Breast epithelium (tissue), 4 donors: ENCODE measurements at places on chromosomes 16 and 17.
A peak's percentile ranks its signal among the peaks of the same experiment; 100 is the strongest.

DNA sequence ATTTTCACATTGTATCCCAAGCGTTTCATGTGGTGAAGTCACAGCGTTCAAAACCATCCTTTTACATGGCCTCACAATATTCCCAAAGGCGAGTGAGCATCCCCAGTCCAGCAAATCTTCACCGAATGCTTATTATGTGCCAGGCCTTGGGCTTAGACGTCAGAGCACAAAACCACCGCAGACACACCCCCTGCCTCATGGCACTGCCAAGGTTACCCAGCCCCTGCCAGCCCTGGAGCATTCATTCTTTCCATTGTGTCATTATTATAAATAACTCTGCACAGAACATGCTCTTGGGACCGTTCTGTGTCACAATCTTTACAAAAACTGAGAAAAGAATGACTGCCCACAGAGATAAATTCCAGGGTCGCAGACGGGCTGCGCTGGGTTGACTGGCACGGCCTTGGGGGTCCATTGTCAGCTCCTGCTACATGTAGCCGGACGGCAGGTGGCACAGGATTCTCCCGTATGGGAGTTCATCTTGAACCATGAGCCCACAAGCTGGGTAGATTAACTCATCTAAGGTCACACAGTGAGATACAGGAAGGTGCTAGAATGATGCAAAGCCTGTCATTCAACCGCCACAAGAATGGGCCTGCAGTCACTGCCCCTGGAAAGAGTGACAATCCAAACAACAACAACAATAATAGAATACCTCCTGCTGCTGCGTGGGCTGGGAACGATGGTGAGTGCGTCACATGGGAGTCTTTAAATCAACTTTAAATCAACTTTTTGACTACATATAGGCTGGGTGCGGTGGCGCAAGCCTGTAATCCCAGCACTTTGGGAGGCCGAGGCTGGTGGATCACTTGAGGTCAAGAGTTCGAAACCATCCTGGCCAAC lies 4.5 kb upstream of the NECAB2 start:
- DNase-seq: no peak

DNA sequence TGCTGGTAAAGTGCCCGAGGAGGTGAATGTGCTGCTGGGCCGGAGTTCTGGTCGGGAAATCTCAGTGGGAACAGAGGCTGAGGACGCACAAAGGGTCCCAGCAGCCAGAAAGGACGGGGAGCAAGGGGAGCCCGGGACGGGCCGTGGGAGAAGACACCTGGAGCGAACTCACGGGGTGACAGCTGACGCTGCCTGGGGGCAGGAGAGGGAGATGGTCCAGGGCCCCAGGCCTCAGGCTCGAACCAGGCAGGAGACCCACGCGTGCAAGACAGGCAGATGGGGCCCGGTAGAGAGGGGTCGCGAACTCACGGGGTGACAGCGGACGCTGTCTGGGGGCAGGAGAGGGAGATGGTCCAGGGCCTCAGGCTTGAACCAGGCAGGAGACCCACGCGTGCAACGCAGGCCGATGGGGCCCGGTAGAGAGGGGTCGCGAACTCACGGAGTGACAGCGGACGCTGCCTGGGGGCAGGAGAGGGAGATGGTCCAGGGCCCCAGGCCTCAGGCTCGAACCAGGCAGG lies 72.9 kb downstream of the METRNL start:
- peak; percentile 3 for DNase-seq

- no peak for DNase-seq
Measured at GRCh38 chr17:69594641-69595040, 180.1 kb downstream of the MAP2K6 start.

DNA sequence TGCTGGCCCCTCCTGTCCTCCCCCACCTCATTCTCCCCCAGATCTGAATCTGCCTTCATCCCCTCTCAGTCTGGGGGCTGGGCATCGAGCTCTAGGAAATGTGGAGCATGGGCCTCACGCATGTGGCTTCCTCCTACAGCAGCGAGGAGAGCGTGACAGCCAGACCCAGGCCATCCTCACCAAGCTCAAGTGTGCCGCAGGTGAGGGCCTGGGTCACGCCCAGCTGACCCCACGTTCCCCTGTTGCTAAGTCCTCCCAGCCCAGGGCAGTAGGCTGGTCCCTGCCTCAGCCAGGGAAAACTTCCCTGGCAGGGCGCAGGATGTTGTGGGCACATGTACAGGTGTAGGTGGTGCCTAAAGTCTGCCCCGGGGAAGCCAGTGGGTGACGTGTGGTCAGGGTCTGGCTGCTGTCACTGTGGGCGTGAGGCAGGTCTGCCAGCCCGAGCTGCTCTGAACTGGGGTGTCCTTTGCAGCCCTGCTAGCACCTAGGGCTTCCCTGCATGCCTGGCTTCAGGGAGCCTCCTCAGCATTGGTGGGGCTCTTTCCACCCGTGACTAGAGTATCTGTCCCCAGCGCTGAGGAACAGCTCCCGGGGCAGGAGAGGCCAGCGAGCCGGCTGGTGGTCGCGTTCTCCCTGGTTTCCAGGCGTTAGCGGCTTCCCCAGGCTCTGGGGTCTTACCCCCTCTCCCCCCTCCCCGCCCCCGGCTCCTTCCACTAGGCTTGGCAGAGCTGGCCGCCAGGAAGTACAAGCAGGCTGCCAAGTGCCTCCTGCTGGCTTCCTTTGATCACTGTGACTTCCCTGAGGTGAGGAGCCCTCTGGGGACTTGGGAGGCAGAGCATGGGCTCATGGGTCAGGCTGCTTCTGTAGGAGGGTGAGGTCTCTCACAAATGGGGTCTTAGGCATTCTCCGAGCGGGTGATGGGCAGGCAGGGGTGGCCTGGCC lies 3.6 kb downstream of the GPS1 start:
- DNase-seq: no peak

GRCh38 chr17:80978499-80979497 lies 12.8 kb upstream of the CHMP6 start:
- no peak for DNase-seq

DNA sequence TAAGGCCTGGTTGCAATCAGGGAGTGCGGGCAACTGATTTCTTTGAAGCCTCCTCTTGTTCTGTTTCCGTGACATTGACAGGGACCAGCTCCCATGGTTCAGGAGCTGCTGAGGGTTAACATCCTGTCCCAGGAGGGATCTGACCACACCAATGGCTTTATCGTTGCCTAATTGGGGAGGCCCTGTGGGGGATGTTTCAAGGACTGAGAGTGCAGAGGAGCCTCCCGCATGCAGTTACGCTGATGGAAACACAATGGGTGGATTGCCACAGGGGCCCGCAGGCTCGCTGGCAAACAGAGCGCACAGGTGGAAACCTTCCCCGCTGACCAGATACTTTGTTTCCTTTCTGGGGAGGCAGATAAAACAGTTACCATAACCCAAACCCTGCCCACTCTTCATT lies 23.8 kb upstream of the ABCC1 start:
- no peak for DNase-seq

DNA sequence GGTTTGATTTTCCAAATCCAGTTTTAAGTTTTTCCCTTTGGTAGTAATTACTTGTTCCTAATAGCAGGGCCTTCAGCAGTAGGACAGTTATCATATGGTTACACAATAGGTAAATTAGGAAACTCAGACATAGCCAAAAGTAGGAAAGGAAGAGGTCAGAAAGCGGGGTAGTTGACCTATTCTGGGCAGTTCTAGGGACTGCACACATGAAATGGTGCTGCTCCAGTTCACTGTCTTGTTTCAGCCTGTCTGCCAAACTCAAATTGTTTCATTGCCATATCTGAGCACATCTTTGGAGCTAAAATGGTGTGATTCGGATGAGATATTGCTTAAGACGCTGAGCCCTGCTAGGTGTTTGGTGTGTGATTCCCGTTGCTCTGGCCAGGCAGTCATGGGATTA lies 56.7 kb downstream of the TANGO6 start:
- DNase-seq: no peak

- DNase-seq: no peak
Measured at GRCh38 chr16:16007743-16008111, 58.3 kb downstream of the ABCC1 start.

GRCh38 chr17:45070809-45071208 lies 9.7 kb downstream of the NMT1 start:
- DNase-seq: no peak

GRCh38 chr16:4166821-4167220 lies 50.6 kb upstream of the ADCY9 start:
- DNase-seq: no peak

- no peak for DNase-seq
Measured at GRCh38 chr16:28301154-28301553, 8.8 kb downstream of the SBK1 start.

DNA sequence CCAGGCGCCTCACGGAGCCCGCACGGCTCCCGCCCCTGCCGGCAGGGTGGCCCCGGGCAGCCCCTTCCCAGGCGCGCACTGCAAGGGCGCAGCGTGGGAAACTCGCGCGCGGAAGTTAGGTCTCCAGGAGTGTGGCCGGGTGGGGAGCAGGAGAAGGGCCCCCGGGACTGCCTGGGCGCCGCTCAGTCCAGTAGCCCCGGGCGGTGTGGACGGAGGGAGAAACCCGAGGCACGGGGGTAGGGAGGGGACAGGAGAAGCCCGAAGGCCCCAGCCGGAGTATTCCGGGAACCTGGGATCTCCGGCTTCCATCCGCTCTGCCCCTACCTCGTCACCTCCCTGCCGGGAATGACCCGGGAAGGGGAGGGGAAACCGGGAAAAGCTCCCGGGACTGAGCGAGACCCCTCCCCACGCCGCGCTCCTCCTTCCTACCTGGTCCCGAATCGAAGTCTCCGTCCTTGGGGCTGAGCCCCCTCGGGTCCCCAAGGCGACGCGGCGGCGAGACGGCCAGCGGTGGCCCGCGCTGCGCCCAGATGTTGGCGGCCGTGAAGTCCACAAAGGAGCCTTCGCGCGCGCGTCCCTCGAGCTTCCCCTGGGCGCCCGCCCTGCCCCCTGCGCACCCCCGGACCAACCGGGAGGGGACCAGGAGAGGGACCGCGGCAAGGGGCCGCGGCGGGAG lies 418 bp downstream of the SOCS3 start:
- no peak for DNase-seq

DNA sequence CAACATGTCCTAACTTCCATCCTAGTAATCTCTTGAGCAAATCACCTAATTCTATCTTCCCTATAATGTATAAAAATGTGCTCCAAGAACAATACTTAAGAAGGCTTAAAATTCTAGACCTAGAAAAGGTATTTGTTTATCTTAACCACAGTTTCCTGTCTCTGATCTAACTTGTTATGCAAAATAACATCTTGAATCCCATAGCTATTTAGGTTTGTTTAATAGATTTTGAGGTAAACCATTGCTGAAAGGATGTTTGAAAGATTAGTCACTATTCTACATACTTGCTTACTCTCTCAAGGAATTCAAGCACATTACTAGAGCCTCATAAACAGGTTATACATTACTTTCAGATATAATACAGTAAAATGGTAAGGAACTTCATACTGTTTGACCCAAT lies 13.0 kb downstream of the CA10 start:
- DNase-seq: no peak

GRCh38 chr16:81463296-81463890 lies 18.8 kb downstream of the CMIP start:
- no peak for DNase-seq

GRCh38 chr16:87697256-87697655 lies 68.5 kb downstream of the KLHDC4 start:
- DNase-seq: no peak

- no peak for DNase-seq
Measured at GRCh38 chr17:13594310-13594709, 7.4 kb downstream of the HS3ST3A1 start.

GRCh38 chr16:14286368-14287230 lies 215.5 kb downstream of the MRTFB start:
- DNase-seq: no peak

DNA sequence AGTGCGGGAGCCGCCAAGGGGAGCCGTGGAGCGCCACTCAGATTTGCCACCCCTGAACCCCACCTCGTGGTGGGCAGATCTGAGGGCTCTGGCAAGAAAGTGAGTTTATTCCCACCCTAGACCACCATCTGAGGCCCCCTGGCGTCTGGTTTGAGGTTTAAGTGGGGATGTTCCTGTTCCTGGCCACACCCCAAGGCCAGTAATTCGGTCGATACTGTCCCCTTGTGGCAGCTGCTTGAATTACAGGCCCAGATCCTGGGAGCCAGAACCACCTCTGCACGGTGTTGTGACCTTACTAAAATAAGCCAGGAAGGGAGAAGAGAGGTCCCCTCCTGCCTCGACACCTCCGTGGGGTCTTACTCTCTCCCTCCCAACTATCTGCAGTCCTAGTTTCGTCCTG lies 3.3 kb upstream of the LAT start:
- DNase-seq: no peak

- no peak for DNase-seq
Measured at GRCh38 chr17:82668631-82669099, 20.4 kb upstream of the WDR45B start.

DNA sequence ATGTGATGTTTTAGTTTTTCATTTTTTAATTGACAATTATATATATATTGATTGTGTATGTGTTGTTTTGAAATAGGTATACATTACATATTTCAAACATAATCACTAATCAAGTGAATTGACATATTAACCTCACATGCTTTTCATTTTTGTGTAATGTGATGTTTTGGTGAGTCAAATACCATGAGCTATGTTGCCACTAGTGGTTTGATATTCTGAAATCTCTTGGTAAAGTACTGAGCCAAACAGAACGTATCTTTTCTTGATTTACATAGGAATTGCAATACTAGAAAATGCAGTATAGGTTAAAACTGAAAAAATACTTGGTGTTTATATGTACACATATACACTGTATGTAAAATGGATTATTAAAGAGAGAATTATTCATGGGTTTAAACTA lies 65.2 kb upstream of the SIAH1 start:
- no peak for DNase-seq

DNA sequence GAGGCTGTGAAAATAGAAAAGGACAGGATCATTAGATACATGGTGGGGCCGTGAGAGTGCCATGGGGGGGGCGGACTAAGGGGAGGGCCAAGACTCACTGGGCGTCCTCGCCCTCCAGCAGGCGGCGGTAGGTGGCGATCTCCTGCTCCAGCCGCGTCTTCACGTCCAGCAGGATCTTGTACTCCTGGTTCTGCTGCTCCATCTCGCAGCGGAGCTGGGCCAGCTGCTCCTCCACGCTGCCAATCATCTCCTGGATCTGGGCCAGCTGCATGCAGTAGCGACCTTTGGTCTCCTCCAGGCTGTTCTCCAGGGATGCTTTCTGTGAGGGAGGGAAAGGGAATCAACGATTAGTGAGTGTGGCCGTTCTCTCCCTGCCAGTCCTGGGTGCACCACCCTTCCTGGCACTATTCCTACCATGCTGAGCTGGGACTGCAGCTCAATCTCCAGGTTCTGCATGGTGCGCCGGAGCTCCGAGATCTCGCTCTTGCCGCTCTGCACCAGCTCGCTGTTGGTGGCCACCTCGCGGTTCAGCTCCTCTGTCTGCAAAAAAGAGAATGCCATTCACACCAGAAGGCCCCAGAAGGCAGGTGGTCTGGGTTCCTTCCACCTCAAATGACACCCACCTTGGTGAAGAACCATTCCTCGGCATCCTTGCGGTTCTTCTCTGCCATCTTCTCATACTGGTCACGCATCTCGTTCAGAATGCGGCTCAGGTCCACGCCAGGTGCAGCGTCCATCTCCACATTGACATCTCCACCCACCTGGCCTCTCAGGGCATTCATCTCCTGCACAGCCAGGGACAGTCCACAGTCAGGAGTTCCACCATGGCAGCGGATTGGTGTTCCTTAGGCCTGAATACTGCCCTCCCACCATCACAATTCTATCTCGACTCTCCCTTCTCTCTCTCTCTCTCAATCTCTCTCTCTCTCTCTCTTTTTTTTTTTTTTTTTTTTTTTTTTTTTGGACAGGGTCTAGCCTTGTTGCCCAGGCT lies 3.3 kb downstream of the KRT14 start:
- no peak for DNase-seq

GRCh38 chr16:84308120-84308519 lies 13.4 kb downstream of the WFDC1 start:
- DNase-seq: no peak

GRCh38 chr17:42672038-42672437 lies 4.8 kb downstream of the PLEKHH3 start:
- no peak for DNase-seq
